ENCODE measurements at places on chromosomes 13 and 19.

GRCh38 chr19:42360787-42361544, 29.1 kb downstream of the CNFN start:
- DNase-seq: no peak

- DNase-seq: no peak
Observed at GRCh38 chr13:91468301-91468700, 69.9 kb downstream of the GPC5 start.

- no peak for DNase-seq
Observed at GRCh38 chr19:28307487-28307886, 905.5 kb downstream of the UQCRFS1 start.

DNA sequence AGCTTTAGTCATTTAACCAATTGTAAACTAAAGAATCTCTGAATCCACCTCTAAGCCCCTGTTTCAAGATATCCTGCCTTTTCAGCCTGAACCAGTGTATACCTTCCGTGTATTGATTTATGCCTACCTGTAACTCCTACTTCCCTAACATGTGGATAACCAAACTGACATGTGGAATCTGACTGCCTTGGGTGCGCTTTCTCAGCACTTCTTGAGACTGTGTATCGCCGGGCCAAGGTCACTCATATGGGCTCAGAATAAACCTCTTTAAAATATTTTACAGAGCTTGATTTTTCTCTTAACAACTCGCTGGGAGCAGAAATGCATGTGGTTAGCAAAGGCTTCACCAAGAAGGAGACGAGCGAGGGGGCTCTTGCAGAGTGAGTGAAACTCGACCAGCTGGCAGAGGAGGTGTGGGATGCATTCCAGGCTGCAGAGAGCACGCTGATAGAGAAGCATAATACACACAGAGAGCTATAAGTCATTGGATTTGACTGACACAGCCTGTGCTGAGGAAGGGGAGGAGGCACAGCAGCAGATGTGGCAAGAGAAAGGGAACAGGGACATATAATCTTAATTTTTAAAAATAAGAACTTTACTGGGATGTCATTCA, 268.2 kb upstream of the MAB21L1 start:
- DNase-seq: no peak

- no peak for DNase-seq
Observed at GRCh38 chr13:73218181-73218580, 159.4 kb downstream of the KLF5 start.

- no peak for DNase-seq
Observed at GRCh38 chr13:111292710-111293485, 27.5 kb upstream of the TEX29 start.

DNA sequence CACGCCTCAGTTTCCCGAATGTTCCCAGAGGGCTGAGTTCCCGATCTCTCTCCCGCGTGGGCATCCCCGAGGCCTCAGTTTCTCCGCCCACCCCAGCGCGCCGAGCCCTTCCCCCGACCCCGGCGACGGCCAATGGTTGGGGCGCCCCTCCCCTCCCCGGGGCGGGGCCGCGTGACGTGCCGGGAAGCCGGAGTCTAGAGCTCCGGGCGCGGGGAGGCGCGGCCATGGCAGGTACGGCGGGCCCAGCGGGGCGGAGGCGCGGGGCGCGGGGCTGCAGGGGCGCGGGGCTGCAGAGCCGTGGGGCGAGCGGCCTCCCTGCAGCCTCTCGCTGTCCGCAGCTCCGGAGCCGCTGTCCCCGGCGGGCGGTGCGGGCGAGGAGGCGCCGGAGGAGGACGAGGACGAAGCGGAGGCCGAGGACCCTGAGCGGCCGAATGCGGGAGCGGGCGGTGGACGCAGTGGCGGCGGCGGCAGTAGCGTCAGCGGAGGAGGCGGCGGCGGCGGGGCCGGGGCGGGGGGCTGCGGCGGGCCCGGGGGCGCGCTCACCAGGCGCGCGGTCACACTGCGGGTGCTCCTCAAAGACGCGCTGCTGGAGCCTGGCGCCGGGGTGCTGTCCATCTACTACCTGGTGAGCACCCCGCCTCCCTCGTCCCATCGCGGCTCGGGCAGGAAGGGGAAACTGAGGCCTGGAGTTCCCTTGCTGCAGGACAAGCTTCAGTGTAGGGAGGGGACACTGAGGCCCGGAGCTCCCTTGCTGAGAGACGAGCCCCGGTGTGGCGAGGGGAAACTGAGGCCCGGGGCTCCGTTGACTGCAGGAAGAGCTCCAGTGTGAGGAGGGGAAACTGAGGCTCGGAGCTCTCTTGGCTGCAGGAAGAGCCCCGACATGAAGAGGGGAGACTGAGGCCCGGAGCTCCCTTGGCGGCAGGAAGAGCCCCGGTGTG, at the start of gene MPND:
Gene MPND (plus strand): TSS at position 193 of the 938 bp plus-strand sequence. CDS start 32 bp downstream, at position 225.
- DNase-seq: peak; percentile 53

GRCh38 chr13:111844682-111845081, 222.3 kb upstream of the SOX1 start:
- DNase-seq: no peak

DNA sequence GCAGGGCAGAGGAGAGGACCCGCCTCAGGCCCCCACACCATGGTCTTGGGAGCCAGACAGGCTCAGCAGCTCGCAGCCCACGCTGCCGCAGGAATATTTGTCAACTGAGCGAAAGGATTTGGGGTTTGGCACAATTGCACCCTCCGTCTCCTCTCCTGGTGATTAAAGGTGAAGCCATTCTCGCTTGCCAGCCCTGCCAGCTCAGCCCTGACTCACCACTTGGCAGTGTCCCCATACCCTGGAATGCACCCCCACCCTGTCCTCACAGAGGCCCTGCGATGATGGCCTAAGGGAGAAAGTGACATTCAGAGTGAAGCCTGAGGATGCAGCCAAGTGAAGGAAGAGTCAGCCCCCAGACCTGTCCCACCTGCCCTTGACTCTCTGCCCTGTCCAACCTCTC, 18.8 kb downstream of the CYTH2 start:
- DNase-seq: no peak

DNA sequence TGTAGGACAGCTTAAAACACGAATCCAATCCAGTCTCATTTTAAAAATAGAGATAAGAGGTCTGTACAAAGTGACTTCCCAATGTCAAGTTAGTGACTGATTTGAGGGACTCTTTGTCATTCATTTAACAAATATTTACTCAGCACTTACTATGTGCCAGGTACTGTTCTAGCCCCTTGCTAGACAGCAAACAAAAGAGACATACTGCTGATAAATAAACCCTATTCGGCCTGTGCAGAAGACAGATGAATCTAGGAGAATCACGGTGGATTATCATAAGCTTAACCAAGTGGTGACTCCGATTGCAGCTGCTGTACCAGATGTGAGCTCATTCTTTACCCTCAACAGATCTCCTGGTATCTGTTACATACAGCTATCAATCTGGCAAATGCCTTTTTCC, 6.4 kb upstream of the ELF1 start:
- no peak for DNase-seq

GRCh38 chr19:16896146-16897028, 7.6 kb downstream of the F2RL3 start:
- no peak for DNase-seq

DNA sequence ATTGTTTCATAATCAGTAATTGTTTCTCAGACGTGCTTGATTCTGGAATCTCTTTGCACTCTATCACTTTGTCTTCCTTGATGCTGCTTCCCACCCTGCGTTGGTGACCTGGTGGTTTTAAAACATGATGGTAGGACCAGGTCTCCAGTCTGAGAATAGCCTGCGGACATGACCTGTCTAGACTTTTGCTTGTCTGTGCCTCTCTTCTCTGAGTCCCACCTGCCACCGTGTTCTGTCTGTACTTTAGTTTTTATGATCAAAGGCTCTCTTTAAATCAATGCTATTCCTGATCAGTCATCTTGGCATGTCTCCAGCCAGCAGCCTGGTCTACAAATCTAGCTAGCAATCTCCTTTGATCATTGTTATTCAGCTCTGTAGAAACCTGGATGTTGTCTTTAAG, 933.9 kb downstream of the DIAPH3 start:
- no peak for DNase-seq

GRCh38 chr19:19530423-19530804, 1.7 kb downstream of the YJEFN3 start:
- no peak for DNase-seq

- DNase-seq: no peak
Observed at GRCh38 chr13:97224544-97225300, 2.6 kb downstream of the MBNL2 start.

- DNase-seq: no peak
Observed at GRCh38 chr13:94583926-94584325, 12.0 kb downstream of the TGDS start.

GRCh38 chr13:94217370-94217769, 262.1 kb downstream of the DCT start:
- no peak for DNase-seq

- no peak for DNase-seq
Observed at GRCh38 chr19:41711376-41712261, 3.2 kb downstream of the CEACAM5 start.

All from NCI-H2227 treated with DMSO at 0.1 percent for 48 hours (cell line).